Epithelial cell of alveolus of lung (primary cell): ENCODE measurements at places on chromosomes 2 and 18. TPM values are rescaled to one million over a fixed set of nuclear protein-coding genes. Genes with fewer than 3 reads are reported as not detected.

SLC23A3 gene
- 1.4 TPM in 1 of 2 replicates, not detected in the other for total RNA-seq

SERPINB10 gene
- total RNA-seq: not detected in 2 replicates

IL1R1 gene
- total RNA-seq: 30.5 and 377 TPM in 2 replicates

CHRND gene
- 2.7 TPM in 1 of 2 replicates, not detected in the other for total RNA-seq

ADCYAP1 gene
- total RNA-seq: not detected in 2 replicates

NTSR2 gene
- not detected in 2 replicates for total RNA-seq

LOXHD1 gene
- not detected in 2 replicates for total RNA-seq

UGT1A9 gene
- not detected in 2 replicates for total RNA-seq

OSR1 gene
- total RNA-seq: 8.4 and 18.8 TPM in 2 replicates
